Germinal center (tissue), 1 donor: ENCODE measurements at places on chromosomes 2 and 18.

GRCh38 chr2:128603411-128603924 is 284.8 kb upstream of the HS6ST1 start:
- DNase-seq: no peak

- DNase-seq: no peak
Measured at GRCh38 chr2:79721966-79722365, 209.1 kb downstream of the CTNNA2 start.

DNA sequence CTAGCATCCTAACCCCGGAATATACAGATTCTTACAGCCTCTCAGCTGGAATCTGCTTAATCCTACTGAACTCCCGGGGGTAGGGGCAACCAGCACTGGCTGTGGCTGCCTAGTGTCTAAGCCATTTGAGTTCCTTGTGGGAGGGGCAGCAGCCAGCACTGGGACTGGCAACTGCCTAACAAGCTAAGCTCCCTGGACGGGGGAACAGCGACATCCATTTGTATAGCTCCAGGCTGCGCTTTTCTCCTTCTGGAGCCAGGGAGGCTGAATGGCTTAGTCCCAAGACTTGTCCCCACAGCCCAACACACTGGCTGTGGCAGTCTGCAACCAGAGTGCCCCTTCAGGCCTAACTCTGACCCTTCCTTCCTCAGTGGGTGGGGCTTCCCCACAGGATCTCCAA is 787.2 kb downstream of the METTL4 start:
- DNase-seq: no peak

GRCh38 chr2:134301099-134301927 is 47.4 kb downstream of the MGAT5 start:
- DNase-seq: no peak

DNA sequence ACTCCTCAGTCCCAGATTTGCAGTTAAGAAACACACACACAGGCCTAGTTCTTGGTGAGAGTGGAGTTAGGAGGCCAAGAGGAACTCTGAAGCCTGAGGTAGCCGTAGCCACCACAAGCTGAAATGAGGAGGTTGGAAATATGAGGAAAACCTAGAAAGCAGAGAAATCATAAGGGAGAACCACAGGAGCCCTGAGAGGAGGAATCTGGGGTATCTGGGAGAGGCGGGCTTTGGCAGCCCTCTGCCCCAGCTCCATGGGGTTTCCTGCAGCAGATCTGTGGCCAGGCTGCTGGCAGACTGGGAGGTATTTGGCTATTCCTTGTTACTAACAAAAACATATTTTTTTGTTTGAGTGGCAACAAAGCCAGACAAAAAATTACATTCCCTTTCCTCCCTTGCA is 11.0 kb downstream of the SOX11 start:
- no peak for DNase-seq

DNA sequence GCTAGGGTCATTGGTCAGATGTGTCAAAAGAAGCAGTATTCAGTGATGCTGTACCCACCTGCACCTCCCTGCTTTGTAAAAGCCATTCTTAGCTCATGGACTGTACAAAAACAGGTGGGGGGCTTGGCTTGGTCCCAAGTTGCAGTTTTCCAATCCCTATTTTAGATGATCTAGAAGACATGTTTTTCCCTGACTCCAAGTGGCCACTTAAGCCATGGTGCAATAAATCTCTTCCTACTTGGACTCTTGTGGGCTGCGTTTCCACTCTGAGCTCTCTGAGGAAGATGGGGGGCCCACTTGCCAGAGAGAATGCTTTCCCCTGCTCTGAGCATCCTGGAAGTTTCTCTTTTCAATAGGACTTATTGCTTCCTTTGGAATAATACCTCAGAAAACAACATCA is 57.0 kb upstream of the SPP2 start:
- no peak for DNase-seq

DNA sequence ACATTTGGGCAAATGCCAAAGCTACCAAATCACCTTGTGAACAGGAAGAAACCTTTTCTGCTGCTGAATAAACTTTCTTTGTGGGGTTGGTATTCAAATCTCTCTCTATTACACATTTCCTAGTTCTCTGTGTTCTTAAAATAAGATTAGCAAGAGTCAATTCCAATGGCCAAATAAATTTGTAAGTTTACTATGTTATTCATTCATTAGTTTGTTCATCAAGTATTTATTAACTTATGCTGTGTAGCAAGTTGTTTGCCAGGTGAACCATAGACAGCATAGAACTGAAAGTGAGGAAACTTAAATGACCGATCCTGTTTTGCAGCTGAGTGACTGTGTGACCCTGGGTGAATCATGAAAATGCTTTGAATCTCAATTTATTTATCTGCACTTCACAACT is 37.7 kb upstream of the FSHR start:
- no peak for DNase-seq

GRCh38 chr2:68860111-68860510 is 11.1 kb downstream of the BMP10 start:
- no peak for DNase-seq

- peak; percentile 72 for DNase-seq
Measured at GRCh38 chr2:20635675-20636584, 15.0 kb downstream of the HS1BP3 start.

DNA sequence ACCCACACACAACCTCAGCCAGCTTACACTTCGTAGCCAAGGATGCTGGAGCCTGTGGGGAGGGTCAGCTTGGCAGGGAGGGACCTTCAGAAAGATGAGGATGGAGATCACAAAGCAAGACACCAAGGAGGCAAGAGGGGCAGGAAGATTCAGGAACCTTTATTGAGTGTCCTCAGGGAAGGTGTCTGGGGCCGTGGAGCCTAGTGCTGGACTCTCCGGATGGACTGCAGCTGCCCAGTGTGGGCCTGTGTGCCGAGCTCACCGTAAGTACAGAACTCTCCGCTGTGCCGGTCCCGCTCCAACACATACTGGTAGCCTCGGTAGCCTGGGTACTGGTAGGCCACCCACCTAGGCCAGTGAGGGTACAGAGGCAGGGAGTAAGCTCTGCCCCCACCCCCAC is 3.2 kb downstream of the CRYBA2 start:
- DNase-seq: no peak
